ACHN (cell line): ENCODE measurements at places on chromosomes 13 and 19.

GRCh38 chr13:27035892-27036235, 135.7 kb downstream of the USP12 start:
- DNase-seq: no peak

DNA sequence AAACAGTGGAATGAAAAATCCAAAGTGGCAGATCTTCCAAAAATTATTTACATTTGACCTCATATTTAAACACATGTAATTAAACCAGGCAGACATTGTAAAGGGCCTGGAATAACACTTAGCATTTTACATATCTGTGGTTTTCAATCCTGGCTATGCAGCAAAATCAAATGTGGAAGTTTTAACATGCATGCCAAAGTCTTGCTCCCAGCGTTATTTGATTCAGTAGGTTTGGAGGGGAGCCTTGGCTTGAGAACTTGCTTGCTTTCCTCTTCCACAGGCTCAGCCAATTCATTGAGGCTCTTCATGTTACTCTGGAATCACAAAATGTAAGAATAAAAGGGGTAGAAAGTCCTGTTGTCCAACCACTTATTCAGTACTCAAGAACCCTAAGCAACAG, 42.5 kb upstream of the INTS6 start:
- no peak for DNase-seq

DNA sequence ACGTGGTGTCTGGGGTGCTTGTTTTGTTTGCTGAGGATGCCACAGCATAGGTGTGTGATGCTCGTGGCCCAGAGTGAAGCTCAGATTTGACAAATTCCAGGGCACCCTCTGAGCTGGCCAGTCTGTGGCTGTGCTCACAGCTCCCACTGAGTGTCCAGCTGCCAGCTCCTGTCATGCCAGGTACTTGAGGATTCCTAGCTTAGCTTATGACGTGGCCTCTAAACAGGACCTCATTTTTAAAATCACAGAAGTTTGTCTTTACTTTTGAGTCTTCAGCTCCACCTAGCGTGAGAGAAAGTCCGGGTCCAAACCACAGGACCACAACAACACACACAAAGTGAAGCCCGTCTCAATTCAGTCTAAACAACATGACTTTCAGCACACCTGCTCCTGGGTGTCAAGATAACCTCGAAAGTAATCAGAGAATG, 117.3 kb downstream of the RAB20 start:
- peak; percentile 53 for DNase-seq

GRCh38 chr13:31057403-31058033, 104.2 kb downstream of the HSPH1 start:
- DNase-seq: no peak

DNA sequence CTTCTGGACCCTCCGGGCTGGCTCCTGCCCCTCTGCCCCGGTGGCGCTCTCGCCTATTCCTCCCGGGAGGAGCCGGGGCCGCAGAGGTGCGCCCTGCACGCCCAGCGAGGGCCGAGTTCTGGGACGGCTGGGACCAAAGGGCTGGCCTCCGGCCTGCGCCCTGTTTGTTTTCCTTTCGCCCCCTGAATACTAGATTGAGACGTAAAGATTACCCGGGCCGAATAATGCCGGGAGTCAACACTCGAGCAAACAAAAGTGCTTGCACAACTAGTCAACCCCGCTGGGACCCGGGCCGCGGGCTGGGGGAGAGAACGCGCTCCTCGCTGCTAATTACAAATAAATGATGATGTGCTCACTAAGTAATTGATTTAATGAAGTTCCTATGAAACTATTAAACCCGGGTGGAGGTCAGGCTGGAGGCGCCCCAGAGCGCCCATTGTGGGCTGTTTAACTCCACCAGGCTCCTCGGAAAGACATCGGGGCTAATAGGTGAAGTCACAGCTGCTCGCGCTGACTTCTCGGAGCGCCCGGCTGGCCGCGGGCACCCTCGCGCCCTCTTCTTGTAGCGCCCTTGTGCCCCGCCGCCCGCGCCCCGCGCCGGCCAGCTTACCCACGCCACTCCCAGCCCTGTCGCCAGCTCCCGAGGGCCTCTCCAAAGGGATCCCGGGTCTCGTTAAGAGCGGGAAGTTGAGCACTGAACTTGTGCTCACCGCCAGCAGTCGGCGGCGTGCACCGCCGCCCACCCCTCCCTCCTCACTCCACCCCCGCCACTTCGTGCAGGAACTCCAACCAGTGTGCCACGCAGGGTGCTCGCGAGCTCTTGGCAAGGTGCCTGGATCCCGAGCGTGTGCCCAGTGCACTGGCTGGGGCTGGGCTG, 14.9 kb downstream of the ZIC5 start:
- peak; percentile 17 for DNase-seq

DNA sequence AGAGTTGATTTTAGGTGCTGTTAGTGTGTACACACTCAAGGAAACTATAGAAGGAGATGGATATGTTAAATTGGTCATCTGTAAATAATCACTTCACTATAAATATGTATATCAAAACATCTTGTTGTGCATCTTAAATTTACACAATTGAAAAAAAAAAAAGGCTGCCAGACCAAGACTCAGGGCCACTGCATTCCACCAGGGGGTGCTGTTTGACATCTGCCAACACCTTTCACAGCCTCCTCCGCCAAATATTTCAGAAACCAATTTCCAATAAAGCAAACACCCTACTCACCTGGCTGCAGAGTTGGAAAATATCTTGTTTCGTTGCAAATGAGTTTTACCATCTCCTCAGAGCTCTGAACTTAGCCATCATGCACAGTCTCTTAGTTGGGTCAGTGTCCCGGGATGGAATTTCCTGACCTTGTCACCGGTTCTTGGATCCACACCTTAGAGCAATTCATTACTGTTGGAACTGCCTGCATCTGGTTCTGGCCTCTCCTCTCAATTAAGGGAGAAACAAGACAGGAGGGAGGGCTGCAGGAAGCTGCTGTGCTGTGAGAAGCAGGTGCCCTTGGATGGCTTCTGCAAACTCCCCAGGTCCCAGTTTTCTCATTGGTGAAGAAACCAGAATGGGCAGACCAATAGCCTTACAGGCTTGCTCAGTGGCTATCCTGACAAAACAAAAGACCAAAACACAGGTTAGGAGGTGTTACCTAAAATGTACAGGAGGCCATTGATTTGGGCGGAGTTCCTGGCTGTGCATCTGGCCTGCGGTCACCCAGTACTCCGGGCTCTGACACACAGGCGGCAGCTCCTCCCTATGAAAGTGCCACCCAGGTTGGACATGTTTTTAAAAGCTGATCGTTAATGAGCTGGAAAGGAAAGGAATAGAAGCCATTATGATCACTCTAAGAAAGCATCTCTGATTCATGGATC, 746.6 kb downstream of the UQCRFS1 start:
- peak; percentile 46 for DNase-seq

GRCh38 chr13:76764429-76764828, 121.8 kb downstream of the KCTD12 start:
- DNase-seq: no peak

DNA sequence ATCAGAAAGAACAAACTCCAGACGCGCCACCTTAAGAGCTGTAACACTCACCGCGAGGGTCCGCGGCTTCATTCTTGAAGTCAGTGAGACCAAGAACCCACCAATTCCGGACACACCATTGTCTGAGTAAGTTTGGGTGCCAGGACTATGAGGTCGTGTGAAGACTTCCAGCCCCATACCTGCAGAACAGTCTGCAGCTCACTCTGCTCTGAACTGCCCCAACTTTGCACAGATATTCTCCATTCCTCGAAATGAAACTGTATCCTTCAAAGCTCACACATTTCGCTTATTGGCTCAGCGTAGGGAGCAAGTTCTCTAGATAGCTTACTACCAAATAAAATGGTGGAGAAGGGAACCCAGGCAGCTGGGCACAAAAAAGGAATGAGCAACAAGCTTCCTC, 2.6 kb upstream of the CYP4F2 start:
- no peak for DNase-seq

GRCh38 chr13:66137384-66137783, 1092.8 kb downstream of the PCDH9 start:
- DNase-seq: no peak

DNA sequence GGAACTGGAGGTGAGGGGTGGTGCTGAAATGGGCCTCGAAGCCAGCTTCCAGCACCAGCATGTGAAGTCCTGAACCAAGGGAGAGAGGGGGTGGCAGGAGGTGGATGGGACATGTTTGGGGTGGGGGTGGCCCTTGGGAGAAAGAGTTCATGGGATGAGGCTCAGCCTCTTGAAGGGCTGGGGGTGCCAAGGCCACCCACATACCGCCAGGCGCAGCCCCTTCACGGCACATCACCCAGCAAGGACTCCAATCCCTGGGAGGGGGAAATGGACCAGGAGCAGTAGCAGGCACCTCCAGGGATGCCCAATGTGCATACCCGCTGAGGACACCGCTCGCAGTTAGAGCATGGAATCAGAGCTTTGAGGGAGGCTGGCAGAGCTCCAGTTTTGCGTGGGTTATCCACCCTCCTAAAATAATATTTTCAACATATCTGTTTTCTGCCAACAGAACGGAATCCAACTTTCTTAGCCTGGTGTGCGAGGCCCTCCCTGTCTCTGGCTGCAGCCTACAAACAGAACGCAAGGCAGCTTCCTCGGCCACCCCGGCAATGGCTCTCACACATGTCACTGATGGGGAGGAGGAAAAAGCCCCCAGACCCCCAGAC, 140.5 kb upstream of the VSTM2B start:
- no peak for DNase-seq

DNA sequence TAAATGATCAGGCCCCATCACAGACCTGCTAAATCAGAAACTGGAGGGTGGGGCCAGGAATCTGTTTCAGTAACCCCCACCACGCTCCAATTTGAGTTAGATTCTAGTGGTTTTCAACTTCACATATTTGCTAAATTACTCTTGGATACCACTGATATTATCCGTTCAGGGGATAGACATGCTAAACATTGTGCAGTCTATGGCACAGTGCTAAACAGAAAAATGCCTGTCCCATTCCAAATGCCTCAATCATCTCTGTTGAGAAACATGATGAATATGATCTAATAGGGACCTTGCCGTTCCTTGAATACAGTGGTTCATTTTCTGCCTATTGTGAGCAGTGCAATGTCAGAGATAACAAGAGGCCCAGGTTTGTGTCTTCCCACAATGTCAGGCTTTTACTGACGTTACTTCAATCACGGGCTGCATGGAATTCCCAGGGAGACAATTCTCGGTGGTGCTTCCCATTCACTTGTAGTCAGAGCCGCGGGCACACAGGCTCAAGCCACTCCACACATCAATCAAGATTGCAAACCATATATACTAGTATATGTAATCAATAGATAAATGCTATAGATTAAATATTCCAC, 52.7 kb downstream of the MYO16 start:
- no peak for DNase-seq

- DNase-seq: peak; percentile 75
These were observed 10.6 kb upstream of the UBE2S start for GRCh38 chr19:55418185-55418584.

GRCh38 chr19:1407528-1408299, at the start of gene DAZAP1:
TSS of gene DAZAP1 (plus strand) at chr19:1407586. CDS start at chr19:1407774, 188 bp downstream.
- no peak for DNase-seq

- peak; percentile 61 for DNase-seq
These were observed 20.5 kb downstream of the CYTH2 start for GRCh38 chr19:48489608-48490216.

DNA sequence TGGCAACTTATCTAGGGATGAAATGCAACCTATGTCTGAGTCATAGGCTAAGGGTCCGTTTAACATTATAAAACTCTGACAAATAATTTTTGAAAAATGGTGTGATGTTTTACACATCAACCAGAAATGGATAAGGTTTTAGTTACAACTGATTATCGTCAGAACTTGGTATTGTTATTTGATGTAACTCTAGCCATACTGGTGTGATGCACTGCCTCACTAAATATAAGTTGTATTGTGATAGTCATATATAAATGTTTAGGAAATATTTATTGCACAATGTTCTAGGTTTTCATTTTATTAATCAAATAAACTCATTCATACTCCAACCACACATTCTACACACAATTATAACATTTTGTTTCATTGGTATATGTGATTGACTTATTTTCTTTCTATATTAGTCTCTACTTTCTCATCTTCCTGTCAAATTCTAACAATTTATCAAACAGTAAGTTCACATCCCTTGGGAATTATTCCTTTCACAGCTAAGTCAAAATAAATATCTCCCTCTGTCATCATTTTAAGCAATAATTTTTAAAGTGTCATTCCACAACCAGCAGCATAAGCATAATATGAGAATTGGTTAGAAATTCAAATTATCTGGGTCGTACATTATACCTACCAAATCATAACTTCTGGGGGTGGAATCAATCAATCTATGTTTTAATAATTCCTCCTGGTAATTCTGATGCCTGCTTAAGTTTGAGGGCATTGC, 873.9 kb downstream of the SLITRK1 start:
- DNase-seq: no peak

DNA sequence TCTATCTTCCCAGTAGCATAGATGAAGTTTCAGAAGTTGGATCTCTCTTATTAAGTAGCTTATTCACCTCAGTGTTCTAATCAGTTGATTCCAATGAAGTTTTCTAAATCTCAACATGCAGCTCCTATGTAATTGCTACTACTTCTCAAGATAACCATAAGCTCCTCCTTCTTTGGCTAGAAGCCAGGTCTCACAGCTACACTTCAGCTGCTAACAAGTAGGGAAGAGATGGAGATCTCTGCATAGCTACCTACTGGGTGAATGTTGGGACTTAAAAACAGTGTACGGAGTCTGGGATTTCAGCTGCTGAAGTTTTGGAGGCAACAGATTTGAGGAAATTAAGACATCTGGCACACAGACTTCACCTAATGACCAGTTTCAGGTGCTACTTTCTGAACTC, 661.0 kb downstream of the SLITRK1 start:
- no peak for DNase-seq

DNA sequence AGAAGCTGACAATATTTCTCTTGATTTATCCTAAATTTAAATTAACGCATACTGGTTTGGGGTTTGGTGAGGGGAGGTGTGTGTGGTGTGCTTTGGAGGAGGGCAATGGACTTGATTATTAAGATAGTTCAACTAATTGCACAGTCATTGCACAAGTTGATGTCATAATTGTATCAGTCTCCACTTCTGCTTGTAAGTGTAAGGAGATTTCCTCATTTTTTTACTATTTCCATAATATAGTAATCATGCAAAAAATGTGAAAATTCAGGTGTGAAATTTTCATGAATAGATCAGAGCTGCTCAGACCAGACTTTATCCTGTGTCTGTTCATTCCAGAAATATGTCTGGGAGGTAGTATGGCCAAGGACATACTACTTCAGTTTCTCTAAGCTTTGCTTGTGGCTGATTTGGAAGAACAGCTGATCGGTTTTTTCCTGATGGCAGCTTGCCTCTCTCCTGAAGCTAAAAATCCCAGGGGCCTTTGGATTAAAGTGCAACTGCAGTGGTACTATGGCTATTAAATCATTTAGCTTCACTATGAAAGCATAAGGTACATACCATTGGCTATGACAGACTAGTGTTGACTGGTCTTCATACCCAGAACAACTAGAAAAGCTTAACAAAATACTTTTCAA, 201.8 kb upstream of the MIR17HG start:
- DNase-seq: no peak

GRCh38 chr19:56139847-56140582, 1.1 kb upstream of the ZNF444 start:
- no peak for DNase-seq

- DNase-seq: no peak
These were observed 3.5 kb upstream of the ZNF577 start for GRCh38 chr19:51891193-51891747.
